ENCODE measurements at places on chromosomes 4 and X.

- DNase-seq, result no peak
Measured at GRCh38 chr4:7673121-7673520, 238.4 kb upstream of the PSAPL1 start.

- DNase-seq, result no peak
Measured at GRCh38 chr4:79958466-79959264, 114.4 kb downstream of the ANTXR2 start.

- peak; percentile 88 for DNase-seq
Measured at GRCh38 chr4:165207431-165208220, at the start of gene KLHL2. Gene KLHL2 (plus strand): TSS chr4:165207561. CDS start chr4:165207877, 316 bp downstream.

DNA sequence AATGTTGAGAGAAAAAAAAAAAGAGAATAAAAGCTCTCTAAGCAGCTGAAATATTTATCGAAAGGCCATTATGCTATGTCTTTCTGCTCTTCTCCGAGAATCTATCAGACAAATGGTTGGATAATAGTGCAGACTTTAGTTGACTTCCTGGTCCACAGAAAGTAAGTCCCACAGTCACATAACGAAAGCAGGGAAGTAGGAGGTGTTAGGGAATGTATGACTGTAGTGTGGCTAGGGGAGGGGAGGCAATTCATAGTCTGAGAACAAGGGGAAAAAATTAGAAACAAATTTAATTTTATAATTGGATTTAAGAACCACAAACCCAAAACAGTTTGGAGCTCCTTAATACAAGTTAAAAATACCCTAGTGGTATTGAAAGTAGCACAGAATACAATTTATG lies 79.7 kb upstream of the VEGFC start:
- DNase-seq, result no peak

DNA sequence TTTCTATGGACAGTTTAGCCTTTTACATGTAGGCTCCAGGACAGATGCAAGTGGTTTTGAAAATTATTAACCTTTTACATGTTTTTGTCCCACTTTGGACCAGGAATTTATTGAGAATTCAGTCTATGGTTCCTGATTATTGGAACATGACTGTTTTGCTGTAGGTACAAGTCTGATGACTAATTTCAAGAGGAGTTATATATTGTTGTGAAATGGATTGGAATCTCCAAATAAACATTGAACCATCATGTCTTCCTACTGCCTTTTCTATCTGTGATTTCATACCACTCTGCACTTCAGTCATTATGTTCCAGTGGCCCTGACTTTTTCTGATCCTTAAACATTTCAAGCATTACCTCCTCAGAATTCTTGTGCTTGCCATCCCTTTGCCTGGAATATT lies 35.9 kb downstream of the TBC1D19 start:
- DNase-seq, result no peak

DNA sequence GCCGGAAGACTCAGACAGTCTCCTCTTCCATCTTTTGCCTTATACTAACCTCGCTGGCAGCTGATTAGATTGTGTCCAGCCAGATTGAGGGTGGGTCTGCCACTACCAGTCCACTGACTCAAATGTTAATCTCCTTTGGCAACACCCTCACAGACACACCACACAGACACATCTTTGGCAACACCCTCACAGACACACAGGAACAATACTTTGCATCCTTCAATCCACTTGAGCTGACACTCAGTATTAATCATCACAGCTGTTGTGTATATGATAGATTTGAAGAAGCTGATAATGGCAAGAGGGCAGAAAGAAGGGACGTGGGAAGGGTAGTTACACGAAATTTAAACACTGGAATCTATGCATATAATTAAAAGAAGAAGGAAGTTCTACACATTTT lies 139.5 kb downstream of the ANKRD50 start:
- peak; percentile 27 for DNase-seq

DNA sequence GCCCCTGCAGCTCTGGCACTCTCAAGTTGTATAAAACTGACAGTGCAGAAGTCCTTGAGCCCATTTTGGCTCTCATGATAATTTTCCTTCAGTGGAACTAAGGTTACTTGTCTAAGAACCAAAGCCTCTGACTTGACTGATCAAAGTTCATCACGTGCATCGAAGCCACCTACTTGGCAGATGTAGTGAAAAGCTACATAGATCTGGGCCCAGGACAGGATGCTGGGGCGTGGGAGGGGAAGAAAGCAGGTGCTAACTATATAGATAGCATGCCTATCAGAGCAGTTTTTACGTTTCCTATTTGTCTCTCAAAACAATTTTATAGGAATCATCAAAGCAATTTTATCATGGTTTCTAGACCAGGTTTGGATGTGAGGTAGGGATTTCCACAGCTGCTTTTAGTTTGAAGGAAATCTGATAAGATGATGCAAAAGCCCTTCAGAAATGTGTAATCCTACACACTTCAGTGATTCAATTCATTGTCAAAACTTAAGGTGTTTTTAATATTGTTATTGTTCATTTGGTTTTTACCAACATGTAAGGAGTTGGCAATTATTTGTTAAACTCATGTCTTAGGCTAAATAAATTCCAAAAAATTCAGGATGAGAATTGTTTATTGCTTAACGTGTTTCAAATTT lies 1.2 kb upstream of the CD40LG start:
- no peak for DNase-seq

DNA sequence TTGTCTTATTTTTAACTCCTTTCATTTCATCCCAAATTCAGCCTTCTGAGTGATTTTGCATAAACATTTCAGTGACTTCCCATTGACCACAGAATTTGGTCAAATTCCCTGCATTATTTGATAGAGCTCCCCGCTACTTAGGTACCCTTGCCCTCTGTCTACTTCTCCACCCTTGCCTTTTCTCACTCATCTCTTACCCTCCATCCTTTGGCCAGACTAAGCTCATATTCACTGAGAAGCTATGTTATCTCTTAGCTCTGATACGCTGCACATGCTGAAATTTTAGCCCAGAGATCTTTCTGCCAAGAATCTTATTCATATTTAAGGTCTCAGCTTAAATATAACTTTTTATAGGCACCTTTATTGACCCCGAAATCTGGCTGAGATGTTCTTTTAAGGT lies 1031.9 kb downstream of the ADGRL3 start:
- DNase-seq, result no peak

DNA sequence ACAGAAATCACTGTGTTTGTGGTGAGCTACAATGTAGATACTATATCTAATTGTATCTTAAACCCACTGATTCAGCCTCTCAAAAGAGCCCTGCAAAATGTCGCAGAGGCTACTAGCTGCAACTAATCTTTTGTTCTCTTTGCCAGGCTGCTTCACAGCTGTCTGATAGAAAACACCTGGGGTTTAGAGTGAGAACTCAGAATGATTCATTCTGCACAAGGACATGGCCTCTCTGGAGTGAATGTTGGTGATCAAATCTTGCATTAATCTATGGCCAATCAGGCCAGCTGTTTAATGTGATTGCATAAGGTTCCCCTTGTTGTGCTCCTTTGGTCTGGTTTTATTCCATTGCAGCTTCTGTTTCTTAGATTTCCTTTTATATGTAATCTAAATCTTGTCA lies 100.3 kb downstream of the EMCN start:
- DNase-seq, result peak; percentile 31

GRCh38 chrX:35786271-35786670 lies 11.9 kb upstream of the MAGEB16 start:
- DNase-seq, result peak; percentile 45

DNA sequence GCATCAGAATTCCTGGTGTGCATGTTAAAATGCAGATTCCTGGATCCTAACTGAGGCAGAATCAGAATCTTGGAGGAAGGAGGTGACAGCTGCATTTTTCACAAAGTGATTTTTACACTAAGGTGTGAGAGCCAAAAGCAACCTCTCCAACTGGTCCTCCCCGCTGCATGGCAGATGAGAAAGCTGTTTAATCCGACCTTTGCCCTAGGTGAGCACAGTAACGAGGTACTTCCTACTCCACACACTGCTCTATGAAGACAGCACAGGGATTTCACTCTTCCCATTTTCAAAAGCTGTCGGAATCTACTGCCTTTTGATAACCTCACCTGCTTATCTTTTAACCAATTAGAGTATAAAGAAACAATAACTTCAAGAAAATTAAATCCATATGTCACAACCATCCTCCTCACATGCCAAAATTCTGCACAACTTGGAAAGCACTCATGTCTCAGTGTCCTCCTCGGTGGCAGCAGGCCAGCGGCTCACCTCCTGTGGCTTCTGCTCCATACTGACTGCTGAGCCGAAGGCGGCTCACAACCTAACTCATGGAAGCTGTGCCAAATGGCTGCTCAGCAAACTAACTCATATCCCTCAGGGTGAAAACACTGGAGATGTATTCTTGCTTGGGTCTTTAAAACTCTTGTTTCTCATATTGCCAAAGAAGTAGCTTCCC lies 3.6 kb downstream of the CASP6 start:
- peak; percentile 11 for DNase-seq
